ENCODE measurements at places on chromosomes 3 and 15.

GRCh38 chr3:155748611-155749365 lies 3.9 kb upstream of the PLCH1 start:
- no peak for DNase-seq

DNA sequence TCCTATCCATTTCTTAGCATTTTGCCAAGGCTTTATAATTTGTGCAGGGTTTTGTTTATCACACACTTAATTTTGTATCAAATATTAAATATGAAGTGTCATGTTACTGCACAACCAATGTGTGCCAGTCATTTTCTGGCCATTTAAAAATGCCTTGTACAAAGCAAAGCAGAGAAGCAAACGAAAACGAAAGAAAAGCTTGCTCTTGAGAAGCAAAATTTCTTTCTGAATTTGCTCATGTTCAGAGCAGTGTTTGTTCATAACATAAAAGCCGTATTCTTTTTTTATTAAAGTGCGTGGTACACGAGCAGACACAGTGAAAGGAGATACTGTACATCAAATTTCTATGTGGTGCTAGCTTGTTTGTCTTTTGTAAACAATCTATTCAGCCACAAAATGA lies 792.6 kb downstream of the NAALADL2 start:
- no peak for DNase-seq

GRCh38 chr3:157610876-157611535 lies 107.8 kb upstream of the VEPH1 start:
- no peak for DNase-seq

GRCh38 chr15:68298336-68298735 lies 20.8 kb downstream of the FEM1B start:
- no peak for DNase-seq

DNA sequence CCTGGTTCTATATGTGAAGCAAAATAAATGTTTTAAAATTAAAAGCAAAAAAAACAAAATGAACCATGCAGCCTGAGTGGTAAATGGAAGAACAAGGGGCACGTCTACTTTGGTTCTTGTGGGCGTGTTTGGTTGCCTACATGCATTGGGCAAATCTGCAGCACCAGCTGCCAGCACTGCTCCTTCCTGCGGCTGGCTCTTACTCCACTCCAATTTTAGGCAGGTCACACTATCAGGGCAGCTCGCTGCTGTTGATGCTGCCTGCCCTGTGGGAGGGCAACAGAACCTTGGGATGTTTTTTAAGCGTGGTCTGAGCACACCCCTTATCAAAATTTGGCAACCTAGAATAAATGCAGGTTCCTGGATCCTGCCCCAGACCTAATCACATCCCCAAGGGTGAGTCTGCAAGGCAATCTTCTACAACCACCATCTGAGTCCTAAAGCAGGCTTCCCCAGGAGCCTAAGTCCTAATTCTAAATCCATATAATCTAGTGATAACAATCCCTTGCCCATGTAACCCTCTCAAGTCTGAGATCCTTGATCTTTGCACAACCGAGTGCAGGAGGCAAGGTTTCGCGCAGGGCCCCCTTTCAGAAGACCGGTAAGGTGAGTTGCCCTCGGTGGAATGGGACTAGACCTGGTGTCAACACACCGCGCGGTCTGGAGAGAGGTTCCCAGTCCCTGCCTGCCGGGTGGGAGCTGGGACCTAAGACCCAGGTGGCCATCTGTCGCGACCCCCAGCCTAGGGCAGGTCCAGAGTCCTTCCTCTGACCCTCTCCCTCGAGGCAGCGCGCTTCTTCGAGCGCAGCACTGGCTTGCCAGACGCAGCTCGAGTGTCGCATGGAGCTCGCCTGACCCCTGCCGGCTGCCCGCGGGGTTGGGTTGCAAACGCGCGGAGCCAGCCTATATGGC lies 15.9 kb downstream of the IVD start:
- DNase-seq, result peak; percentile 73

DNA sequence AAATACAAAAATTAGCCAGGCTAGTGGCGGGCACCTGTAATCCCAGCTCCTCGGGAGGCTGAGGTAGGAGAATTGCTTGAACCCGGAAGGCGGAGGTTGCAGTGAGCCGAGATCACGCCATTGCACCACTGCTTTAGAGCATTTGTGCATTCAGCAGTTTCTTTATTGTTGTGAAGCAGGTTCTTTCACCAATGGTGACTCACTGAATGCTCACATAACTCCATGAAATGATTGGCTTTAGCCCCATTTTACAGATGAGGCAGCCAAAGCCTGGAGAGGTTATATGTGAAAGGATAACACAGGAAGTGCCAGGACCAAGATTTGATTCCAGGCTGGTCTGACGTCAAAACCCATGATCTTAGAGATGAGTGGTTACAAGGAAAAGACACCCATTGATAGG lies 195.2 kb downstream of the SLCO3A1 start:
- no peak for DNase-seq

DNA sequence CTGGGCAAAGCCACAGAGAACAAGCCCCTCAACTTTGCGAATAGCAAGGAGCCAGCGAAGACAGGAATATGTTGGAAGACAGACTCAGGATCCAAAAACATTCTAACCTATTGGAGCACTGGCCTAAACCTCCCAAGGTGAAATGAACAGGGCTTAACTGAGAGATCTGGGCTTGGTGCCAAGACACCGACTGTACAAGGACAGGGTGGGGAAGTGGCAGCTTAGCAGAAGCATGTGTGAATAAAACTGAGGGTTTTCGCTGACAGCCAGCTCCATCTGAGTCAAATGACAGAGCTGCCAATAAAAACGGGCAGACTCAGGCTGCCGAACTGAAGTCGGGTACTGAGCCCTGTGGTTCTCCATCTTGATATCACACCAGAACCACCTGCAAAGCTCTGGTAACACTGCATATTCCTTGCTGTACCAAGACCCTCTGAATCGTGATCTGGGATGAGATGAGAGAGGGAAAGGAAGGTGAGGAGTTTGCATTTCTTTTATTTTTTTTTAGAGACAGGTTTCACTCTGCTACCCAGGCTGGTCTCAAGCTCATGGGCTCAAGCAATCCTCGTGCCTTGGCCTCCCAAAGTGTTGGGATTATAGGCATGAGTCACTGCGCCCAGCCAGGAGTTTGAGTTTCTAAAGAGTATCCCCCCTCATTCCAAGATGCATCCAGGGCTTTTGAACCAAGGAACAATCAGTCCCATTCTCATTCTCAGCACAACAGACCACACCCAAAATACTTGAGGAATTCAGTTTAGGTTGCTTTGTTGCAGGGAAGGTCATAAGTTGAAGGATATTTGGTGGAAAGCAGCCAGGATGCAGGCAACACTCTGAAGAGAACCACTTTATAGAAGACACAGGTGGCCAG lies 6.0 kb upstream of the PLCB2 start:
- DNase-seq, result no peak

DNA sequence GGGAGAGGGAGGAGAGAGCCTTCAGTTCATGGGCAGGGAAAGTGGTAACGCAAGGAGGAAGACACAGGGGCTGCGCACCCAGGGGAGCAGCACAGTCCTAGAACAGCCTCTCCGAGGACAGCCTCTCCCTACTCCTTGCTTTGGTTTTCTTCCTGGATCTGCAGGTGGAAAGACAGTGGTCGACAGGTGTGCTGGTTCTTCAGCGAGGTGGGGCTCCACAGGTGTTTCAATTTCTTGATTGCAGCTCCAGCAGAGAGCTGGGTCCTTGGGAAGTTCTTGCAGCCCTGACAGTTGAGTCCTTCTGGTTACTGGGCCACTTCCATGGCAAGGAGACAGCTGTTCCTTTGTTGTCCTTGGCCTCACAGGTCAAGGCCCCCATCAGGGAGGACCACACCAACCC lies 220.7 kb upstream of the NR2F2 start:
- DNase-seq, result no peak
